MCF 10A (cell line): ENCODE measurements at places on chromosomes 6 and 20.
A peak's percentile ranks its signal among the peaks of the same experiment; 100 is the strongest.

- no peak for DNase-seq
Measured at GRCh38 chr6:132814716-132815570, 574 bp downstream of the RPS12 start.

- DNase-seq = no peak
Measured at GRCh38 chr6:3822747-3823445, 26.3 kb upstream of the FAM50B start.

DNA sequence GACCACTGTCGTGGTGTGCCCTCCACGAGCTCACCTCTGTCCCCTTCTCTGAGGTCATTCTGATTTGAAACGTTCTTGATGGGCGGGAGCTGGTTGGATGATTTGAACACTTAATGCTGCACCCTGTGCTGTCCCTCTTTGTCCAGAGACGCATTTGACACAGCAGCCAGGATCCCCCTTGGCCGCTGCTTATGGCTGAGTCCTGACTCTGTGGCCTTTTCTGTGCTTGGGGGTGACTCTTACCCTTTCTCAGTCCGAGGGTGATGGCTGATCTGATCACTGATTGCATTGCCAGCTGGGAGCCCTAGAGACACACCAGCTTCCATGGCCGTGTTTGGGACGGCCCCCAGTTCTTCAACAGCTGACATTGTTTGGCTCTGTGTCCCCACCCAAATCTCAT lies 43.5 kb upstream of the FRMD1 start:
- DNase-seq = no peak

- DNase-seq = peak; percentile 95
Measured at GRCh38 chr20:17849901-17850683, 118.5 kb downstream of the SNX5 start.

DNA sequence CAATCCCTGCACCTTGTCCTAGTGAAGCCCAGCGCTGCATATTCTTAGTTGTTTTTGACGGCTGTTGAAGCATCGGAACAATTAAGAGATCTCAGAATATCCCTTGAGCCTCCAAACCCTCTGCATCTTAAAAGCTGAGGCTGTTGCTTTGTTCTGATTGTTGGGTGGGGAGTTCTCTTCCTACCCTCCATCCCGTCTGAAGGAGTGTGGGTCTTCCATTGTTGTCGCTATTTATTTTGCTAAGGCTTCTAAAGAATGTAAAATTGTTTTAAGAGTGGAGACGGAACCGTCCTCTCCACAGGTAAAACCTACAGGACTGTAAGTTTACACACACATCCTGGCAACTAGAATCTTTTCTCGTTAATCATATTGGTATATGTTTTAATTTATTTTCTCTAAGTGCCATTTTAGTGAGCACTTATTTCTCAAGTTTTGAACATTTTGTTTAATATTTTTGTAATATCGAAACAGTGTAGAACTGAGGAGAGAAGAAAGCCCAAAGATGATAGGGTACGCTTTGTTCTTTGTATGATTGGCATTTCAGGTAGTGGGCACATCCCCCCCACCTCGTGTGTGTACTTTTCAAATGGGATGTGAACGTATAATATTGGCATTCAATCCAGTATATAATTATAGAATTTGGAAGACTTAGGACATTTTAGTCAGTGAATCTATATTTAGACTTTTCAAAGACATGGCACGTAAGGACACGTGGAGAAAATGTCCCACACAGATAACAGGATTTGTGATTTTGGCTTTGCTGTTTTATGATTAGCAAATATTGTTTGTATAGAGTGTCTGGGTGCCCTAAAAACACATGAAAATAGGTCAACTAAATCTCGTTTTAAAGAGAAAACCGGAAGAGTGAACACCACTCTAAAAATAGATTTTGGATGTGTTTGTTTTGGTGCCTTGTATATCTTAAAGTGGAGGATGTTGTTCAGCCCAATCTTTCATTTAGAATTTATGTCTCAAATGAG lies 1.3 kb downstream of the RNF146 start:
- DNase-seq = peak; percentile 40

- peak; percentile 42 for DNase-seq
Measured at GRCh38 chr6:144063744-144064401, 31.5 kb downstream of the SF3B5 start.

DNA sequence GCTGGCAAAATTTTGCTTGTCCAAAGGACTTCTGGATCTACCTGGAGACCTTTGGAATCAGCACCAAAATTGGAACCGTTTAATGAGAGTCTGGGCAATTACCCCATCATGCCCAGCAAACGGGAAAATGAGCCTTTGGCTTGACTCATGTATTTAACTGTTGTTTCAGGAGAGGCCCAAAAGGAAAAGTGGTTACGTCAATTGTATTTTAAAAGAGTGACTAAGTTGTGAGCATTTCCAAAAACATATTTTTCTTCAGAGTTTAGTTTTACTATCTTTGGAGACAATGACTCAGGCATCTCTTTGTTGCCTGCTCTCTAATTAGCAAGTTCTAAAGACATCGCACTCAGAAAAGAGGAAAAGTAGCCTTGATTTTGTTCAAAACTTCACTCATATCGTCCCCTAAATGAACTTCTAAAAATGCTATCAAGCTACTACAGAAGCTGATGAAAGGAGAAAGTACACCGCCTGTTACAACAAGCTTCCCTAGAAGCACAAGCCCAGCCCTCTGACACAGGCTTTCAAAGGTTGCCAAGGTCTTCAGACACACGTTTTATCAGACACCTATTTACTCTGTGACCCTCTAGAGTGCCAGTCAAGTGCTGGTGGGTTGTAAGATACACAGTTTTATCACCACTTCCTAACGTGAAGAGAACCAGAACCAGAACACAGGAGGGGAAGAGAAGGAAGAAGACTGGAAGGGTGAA lies 146.2 kb downstream of the TBX18 start:
- DNase-seq = peak; percentile 81

DNA sequence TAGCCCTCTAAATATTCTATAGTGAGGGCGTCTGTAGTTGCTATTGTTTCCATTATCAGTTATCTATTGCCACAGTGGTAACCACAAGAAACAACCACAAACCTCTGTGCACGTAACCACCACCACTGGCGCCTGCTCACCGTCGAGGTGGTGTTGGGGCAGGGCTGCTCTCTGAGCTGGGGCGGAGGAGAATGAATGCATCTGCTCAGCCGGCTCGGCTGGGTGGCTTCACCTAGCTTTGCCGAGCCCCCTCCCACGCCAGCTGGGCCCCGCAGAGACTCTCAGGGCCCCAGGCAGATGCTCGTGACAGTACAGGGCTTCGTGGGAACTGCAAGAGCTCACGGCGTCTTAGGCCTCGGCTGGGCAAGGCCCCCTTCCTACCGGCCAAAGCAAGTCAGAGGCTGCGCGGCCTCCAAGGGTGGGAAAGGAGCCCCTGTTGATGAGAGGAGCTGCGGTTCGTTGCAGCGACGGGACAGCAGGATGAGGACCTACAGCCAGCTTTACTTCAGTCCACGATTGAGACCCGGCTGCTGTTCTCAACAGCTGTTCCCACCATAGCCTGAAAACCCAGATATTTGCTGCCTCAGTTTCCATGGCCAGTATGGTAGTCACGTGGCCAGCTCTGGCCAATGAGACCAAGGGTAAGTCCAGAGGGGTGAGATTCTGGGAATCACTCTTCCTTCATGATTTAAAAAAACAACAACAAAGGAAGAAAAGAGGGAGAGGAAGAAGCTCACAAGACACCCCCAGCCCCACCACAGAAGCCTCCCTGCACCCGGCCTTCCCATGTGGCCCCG lies 120.2 kb upstream of the AFDN start:
- DNase-seq = no peak

DNA sequence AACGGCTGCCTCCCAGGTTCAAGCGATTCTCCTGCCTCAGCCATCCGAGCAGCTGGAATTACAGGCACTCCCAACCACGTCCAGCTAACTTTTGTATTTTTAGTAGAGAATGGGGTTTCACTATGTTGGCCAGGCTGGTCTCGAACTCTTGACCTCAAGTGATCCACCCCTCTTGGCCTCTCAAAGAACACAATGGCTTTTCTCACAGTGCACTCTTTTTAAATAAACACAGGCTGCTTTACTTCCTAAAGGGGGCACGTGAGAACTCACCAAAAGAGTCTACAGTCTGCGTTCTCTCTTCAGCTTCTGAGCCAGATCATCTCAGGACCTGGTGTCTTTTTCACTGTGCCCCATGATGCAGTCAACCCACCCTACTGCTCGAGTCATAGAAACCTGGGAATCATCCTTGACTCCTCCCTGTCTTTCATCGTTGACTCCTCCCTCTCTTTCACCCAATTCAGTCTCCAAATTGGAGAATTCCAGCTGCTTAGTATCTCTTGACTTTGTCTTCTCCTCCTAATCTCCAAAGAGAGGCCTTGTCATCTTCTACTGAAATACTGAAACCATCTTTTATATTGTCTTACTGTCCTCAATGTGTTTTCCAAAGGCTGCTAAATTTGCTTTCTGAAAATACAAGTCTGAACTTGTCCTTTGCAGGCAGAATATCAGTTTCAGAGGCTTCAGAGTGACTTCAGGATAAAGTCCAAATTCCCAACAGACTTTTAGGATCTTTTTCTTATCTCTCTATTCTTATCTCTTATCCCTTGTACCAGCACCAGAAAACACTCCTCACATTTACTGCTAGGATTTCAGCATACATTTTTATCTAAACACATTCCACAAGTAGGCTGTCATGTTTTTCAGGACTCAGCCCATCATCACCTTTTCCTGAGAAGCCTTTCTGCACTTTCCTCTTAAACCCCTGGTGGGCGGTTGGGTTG lies 323.4 kb downstream of the SYNE1 start:
- no peak for DNase-seq

GRCh38 chr20:45857882-45858216 lies 435 bp downstream of the ZSWIM3 start:
- DNase-seq = no peak

GRCh38 chr6:129500958-129501739 lies 208.8 kb downstream of the ARHGAP18 start:
- peak; percentile 95 for DNase-seq

DNA sequence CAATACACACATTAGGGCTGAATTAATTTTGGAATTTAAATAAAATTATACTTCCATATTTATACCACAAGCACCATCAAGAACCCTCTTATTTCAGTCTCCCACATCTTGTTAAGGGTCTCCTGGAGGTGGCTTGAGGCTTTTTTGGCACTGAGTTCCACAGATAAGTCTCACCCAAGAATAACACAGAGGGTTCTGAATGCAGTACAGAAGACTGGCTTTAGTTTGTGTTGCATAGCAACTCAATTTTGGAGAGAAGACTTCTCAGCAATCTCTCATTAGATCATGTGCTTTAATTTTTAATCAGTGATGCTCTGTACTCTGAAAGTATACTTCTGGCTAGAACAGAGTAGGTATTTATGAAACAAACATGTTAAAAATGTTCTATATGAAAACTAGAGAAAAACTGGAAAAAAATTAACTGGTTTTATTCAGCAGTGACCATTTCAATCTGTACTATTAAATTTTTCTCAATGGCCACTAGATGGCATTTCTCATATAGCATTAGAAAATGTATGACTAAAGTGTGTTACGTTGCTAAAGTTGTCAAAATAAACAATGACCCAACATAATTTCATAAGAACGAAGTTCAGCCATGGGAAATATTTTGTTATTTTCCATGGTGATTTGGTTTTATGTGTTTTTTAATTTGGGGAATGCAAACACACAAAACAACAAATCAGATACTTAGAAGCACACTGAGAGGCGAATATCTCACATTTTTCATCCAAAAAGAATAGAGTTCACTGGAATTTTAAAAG lies 32.7 kb upstream of the MAP7 start:
- peak; percentile 76 for DNase-seq

DNA sequence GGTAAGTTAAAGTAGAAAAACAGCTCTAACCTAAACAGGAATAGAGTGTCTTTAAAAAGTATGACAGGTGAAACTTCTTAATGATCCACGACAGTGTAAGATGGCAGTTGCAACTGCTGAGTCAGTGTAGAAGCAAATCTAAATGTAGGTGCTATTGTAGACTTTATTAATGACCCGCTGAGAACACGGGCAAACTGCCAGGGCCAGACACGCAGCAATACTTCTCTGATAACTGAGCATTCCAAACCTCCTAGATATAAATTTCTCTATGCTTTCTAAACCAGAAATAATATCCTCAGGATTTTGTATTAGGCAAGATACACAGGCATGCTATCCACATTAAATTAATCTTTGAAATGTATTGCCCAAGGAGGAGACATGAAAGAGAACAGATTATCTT lies 1076.4 kb downstream of the HACE1 start:
- DNase-seq = peak; percentile 29

DNA sequence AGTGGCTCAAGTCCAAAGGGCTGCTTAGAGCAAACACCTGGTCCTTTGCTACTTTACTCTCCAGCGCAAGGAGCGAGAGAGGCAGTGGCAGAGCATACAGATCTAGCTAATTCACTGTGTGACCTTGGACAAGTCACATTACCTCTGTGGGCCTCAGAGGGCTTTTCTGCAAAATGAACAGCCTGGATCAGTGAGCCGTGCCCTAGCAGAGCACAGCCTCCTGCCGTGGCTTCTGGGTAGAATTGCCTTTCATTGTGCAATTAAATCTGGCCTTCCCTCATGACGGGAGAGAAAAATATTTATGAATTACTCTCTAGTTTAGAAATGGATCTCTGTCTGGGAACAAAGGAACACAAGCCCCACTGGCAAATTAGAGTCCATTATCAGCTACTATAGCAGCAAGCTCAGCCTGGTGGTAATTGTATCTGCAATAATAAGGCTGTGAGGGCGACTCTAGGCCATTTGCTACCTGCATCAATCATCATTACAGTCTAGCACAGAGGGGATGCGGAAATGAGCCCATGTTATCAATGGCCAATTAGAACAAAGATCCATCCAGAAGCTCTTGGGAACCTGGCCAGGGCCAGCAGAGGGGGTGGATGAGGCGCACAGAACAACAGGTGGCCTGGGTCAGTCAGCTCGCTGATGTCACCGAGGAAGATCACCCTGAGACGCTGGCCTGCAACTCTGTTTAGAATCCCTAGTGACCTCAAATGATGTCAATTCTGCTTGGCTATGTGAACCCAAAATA lies 114.2 kb upstream of the LY86 start:
- no peak for DNase-seq

DNA sequence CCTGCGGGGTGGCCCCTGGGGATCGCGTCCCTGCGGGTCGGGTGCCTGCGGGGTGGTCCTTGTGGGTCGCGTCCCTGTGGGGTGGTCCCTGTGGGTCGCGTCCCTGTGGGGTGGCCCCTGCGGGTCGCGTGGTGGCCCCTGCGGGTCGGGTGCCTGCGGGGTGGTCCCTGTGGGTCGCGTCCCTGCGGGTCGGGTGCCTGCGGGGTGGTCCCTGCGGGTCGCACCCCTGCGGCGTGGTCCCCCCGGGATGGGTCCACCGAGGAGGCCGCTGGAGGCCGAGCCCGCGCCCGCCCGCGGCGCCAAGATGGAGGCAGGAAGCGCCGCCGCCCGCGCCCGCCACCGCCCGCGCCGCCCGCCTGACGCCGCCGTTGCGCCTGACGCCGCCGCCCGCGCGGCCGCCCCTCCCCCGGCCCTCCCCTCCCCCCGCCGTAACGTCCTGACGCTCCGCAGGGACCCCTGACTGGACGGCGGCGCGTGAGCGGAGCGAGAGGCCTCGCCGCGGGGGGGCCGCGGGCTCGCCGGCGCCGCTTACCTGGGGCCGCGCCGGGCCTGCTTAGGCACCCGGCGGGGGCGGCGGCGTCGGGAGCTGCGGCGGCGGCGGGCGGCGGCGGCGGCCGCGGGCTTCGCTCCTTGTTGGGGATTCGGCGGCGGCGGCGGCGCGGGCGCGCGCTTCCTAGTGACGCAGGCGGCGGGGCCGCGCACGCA lies at the start of gene GMEB2:
TSS of gene GMEB2 (minus strand) at position 678 of the 705 bp plus-strand sequence. CDS start 7,704 bp downstream, outside the sequence.
- DNase-seq = no peak

GRCh38 chr20:24418731-24419130 lies 50.7 kb upstream of the SYNDIG1 start:
- no peak for DNase-seq
